ENCODE measurements at places on chromosomes 1 and 21. TPM values are rescaled to one million over a fixed set of nuclear protein-coding genes. Genes with fewer than 3 reads are reported as not detected.

DNA sequence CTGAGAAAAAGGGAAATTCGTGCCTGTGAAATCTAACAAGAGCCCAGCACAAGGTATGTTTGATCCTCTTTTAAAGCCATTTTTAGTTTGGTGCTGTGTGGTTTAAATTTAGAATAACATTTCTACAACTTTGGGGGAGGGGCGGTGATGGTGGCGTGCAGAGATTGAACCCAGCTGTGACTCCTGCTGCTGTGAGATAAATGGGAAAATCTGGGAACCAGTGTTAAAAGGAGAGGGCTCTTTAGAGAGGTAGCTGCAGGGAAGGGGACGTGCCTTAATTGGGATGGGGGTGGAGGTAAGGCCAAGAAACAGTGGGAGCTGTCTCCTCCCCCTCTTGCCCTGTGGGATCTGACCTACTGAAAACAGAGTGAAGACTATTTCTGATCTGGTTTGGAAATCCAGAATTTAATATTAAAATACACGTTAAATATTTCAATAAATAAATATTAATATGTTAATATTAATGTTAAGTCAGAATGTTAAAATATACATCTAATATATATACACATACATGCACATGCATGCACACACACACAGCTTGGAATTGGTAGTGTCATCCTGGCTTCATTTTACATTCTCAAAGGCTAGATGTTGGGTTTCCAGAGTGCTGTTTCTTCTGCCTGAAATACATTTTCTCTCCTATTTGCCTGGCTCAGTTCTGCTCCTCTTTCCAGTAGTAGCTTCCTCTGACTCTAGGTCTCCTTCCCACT is 30.1 kb upstream of the DNAJC6 start:
- H3K4me3 ChIP-seq: no peak overlapping the region
- H3K4me1 ChIP-seq: no peaks in the 10 kb centered on the region
- H3K27me3 ChIP-seq: peaks cover 19% of the 10 kb centered on the region
- no peaks in the 10 kb centered on the region for H3K36me3 ChIP-seq
- no peak overlapping the region for H3K27ac ChIP-seq
- DNase-seq: no peak

GRCh38 chr1:89548122-89548857 is 23.7 kb downstream of the LRRC8B start:
- no peaks in the 10 kb centered on the region for H3K27me3 ChIP-seq
- H3K4me1 ChIP-seq: peaks cover 44% of the 10 kb centered on the region

DNA sequence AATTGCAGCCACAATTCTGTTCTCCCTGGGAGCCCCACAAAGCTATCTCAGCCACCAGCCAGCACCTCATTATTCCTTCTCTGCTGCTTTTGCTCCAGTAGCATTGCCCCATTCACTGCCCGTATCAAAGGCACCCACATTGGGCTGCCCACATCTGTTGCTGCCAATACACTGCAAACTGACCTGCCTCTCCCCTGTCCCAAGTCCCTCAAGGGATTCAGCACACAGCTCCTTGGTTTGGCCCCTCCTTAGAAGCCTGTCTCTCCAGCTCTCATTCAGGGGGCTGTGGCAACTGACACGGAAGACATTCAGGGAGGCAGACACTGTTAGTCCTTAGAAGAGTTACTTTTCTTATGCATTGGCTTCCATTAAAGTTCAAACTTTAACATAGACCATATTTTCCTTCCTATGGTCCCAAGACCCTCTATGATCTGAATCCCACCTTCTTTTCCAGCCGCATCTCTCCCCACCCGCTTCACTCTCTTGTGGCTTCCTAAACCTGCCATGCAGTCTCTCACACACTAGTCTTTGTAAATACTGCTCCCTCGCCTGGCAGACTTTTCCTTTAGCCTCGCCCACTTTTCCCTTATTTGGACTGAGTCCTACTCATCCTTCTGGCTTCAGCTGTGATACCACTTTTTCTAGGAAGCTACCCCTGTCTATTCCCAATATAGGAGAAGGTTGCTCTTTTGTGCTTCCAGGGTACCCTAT is 19.3 kb upstream of the KLHDC8A start:
- H3K4me3 ChIP-seq: no peak overlapping the region
- DNase-seq: no peak
- H3K4me1 ChIP-seq: peaks cover 5% of the 10 kb centered on the region

UBXN10 gene
- total RNA-seq: 0.23 TPM

OLFML2B gene
- total RNA-seq: not detected

ADAMTS5 gene
- not detected for total RNA-seq

TNFAIP8L2 gene
- total RNA-seq: 14.5 TPM

C1orf105 gene
- total RNA-seq: not detected
